AG08395 (cell line): ENCODE measurements at places on chromosomes 13 and 19.

DNA sequence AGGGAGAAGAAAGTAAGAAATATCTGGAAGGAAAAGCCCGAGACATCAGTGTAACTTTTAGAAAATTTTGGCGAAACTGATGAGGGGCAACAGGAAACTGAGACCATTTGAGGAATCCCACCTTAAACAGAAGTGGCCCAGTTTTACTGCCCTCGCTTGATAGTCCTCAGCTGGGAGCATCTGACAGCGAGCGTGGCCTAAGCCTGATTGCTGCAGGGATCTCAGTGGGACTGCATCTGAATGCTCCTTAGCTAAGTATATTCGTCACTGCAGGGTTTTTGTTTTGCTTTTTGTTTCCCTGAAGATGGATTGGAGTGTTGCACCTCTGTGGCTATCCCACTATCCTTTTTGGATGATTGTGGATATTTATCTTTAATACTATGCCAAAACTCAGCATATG, 262.7 kb upstream of the KLHL1 start:
- DNase-seq = no peak

GRCh38 chr19:47699360-47699917, 13.8 kb upstream of the EHD2 start:
- peak; percentile 68 for DNase-seq

GRCh38 chr13:84137292-84137691, 255.0 kb upstream of the SLITRK1 start:
- no peak for DNase-seq

DNA sequence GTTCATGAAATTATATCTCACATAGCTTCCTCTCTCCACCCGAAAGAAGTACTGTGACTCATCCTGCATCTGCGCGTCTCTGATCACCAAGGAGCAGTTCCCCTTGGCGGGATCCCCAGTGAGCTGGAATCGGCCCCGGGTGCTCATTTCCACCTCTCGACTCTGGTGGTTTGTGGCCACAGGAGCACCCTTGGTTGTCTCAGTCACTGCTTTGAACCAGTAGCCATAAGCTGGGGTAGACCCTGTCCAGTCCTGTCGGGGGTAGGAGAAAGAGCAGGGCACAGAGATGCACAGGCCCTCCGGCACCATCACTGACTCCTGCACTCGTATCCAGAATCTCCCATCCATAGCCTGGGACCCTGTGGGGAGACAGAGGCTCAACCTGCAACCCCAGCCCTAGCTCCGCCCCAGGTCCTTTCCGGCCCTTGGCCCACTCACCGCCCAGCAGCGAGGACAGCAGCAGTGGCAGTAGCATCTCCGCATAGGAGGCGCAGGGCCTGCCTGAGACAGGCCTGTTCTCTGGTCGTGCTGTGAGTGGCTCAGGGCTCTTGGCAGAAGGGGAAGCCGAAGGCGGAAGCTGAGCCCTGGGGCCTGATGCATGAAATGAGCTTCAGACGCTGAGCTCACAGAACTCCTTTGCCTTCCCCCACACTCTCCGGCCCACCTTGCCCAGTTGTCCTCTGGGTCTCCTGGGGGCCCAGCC, at the start of gene SIGLEC10:
TSS of gene SIGLEC10 (minus strand) at position 536 of the 703 bp plus-strand sequence. CDS start at position 475, 61 bp downstream.
- DNase-seq = no peak

DNA sequence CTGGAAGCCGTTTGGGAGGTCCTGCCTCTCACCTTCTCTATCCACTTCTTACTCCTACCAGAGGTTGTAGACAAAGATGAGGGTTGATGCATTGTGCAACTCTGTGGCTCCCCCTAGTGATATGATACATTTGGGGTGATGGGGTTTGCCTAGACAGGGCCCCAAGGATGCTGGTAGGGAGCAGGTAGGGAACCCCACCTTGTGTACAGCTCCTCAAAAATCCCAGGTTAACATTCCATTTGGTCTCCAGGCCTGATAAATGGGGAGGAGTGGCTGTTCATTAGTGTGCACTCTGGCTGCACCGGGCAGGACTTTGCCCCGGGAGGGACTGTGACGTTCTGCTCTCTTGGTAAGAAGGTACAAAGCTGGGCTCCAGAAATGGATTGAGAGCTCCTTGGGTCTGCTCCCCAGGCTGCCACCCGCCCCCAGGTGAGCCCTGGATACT, 19.2 kb downstream of the SIGLEC8 start:
- peak; percentile 13 for DNase-seq

DNA sequence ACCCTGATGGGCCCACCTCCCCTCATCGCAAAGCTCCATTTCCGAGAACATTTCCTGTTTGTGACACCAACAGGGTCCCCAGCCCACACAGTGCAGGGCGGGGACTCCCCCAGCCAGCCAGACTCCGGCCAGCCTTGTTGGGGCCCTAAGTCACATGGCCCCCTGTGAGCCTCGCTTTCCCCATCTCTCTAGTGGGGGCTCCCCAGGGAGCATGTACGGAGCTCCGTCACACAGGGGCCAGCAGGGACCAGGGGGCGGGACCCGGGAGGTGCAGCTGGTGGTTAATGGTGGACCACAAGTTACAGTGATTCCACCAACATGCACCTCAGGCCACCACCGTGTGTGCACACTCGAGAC, 1.7 kb downstream of the TBXA2R start:
- no peak for DNase-seq

DNA sequence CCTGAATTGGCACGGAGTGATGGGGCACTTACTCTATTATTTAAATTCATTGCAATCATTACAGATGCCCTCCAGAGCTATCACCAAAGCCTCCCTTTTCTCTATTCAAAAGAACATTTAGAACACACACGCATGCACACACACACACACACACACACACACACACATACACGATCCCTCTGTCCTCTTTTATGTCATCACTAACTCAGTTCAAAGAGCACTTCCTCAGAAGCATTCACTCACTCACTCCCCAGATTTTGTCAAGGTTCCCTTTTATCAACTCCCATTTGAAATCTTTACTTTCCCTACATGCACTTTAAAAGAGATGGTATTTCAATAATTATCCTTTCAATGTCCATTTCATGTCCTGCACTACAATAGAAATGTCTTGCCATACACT, 22.4 kb upstream of the IGFL4 start:
- no peak for DNase-seq
